ENCODE measurements at places on chromosomes 3 and 15. TPM values are rescaled to one million over a fixed set of nuclear protein-coding genes. Genes with fewer than 3 reads are reported as not detected.

The ZNF620 gene
- 2.2 TPM for total RNA-seq

GRCh38 chr3:12334786-12335185 is 45.9 kb downstream of the PPARG start:
- no peak for DNase-seq

- DNase-seq = no peak
Measured at GRCh38 chr15:38477637-38478036, 23.7 kb downstream of the FAM98B start.

GRCh38 chr3:147089286-147089685 is 317.1 kb downstream of the ZIC4 start:
- DNase-seq = no peak

DNA sequence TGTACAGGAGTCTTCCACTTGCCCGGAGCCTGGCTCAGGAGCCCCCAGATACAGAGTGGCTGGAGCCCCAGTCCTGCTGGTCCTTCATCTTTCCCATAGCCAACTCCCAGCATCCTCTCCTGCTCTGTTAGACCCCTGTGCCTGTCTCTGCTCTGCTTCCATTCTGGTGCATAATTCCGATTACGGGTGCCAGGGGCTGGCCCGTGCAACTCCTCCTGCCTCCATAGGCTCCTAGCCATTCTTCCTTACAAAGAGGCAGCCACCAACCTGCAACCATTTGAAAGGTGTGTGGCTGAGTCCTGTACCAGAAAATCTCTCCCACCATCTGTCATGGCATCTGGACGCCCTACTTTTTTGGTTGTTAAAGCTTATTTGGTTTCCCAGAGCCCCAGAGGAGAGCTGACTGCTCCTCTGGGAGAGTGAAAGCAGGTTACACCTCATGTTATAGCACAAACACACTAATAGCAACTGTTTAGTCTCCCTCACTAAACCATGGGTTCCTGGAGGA is 5.2 kb upstream of the RAD18 start:
- no peak for DNase-seq

- DNase-seq = no peak
Measured at GRCh38 chr3:52399131-52399530, 45.8 kb downstream of the SEMA3G start.

- no peak for DNase-seq
Measured at GRCh38 chr15:43347114-43347513, 16.7 kb upstream of the LCMT2 start.

- DNase-seq = no peak
Measured at GRCh38 chr3:3734881-3735280, 64.3 kb upstream of the LRRN1 start.

DNA sequence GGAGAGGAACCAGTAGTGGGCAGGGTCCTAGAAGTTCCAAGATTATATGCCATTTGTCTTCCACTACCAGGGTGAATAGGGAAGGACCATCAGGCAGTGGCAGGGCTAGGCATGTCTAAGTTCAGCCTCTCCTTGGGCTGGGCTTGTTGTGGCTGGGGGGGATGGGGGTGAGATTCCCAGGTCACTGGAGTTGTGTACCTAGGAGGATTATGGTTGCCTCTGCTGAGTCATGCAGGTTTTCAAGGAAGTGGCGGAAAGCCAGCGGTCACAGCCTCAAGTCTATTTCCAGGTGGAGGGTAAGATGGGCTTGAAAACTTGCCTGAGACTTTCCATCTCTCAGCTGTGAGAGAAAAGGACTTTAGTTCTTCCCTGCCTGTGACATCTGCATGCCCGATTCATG is 1407.1 kb downstream of the SI start:
- no peak for DNase-seq

Measured in NCI-H460 (cell line).